ENCODE measurements at places on chromosomes 7 and 10.

DNA sequence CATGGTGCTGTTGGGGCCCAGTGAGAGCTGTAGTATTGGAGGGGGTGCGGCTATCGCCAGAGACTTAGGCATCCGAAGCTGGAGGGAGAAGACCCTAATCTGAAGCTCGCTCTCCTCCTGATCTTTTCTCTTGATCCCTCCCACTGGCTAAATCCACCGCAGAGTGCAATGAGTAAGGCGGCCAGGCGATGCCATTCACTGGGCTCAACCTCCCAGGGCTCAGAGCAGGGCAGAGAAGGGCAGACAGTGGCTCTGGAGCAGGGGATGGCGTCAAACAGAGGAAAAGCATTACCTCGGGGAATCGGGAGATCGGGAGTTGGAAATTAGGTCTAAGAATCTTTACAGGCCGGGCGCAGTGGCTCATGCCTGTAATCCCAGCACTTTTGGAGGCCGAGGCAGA, 18.8 kb upstream of the IFT22 start:
- DNase-seq: no peak

DNA sequence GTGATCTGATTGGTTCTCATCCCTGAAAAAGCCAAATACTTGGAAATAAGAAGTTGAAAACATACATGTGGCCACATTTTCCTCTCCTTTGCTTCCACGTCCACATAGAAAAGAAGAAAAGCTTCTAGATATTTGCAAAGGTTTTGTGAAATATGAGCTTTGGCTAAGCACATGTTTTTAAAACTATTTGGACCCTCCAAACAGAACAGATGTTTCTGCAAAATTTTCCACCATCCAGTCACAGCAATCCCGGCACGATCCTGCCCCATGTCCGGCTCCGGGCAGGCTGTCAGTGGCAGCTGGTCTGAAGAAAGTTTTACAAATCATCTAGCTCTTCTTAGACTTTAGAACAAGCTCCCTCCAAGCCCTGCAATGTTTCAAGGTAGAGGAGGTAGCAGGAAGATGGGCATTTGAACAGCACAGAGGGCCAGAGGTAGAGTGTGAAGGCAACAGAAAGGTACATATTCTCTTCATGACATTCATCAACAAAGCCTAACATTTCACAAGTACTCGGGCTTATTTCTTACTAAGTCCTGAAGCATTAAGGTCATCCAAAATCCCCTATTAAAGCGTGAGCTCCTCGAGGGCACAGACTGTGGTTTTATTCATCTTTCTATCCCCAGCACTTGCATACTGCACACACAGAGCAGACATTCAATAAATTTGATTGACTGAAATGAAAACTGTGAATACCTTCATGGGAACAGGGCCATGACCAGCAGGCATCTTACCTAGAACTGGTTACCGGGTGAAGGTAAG, 110.1 kb downstream of the JAZF1 start:
- no peak for DNase-seq

DNA sequence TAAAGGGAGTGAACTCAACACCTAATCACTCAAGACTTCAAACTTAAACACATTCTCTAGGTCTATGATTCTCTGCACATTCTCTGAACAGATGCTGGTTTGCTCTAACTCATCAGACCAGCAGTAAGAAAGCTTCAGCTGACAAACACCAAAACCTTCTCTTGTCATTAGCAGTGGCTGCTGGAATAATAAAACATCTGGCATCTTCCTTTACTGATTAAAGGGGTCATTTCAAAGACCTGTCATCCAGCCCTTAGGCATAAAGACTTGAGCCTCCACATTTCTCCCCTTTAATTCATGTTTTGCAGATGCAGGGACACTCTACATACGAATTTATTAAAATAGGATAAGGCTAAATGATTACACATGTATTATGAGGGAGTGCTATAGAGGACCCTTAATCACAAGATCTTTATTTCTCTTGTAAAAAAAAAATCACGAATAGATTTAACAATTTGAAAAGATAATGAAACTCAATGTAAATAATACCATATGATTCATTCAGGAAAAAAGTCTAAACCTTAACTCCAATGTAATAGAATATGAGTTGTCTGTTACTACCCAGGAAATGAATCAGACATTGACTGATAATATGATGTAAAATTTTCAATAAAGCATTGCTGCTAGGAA, 152.4 kb upstream of the GNAI1 start:
- DNase-seq: peak; percentile 86

DNA sequence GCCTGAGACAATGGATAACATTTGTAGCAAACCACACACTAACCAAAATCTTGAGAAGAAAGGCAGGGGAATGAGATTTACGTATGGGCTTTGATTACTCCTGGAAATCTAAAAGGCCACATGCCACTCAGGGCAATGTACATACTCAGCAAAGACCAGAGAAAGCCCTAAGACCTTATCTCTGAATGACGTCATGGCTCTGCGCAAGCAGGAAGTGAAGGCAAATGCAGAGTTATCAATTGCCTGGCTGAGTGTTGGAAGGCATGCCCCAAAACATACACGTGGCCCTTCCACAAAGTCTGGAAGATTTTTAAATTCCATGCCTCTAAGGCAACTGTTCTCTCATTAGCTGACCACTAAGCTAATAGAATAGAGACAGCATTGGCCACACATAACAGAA, 90.9 kb upstream of the NRBF2 start:
- DNase-seq: no peak

DNA sequence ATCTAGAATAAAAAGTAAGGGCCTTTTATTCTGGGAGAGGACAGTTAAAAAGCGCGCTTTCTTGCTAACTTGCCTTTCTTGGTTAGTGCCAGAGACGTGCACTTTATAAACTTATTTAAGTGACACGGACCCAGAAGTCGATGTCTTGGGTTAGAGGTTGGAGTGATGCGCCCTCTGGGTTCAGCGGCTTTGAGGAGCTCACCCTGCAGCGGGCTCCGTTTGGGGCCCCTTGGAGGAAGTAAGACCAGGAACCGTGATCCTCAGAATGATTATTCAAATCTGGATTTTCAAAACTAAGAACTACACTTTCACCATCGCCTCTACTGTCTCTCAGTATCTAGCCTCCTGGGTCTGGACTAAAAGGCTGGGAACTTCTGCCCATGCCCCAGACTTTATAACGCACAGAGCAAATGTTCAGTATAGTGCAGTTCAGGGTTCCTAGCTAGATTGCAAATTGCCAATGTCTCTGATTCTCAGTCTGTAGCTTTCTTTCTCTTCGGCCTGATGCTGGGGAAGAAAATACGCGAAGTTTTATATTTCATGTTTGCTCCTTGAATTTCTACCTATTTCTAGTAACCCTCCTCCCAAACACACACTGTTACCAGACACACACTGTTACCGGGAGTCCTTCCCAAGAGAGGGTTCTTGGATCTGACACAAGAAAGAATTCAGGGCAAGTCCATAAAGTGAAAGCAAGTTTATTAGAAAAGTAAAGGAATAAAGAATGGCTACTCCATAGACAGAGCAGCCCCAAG, 18.6 kb upstream of the SMO start:
- no peak for DNase-seq

Data from foreskin keratinocyte (primary cell).